Amygdala (tissue), 56 donors: ENCODE measurements at places on chromosomes 2 and 18.

DNA sequence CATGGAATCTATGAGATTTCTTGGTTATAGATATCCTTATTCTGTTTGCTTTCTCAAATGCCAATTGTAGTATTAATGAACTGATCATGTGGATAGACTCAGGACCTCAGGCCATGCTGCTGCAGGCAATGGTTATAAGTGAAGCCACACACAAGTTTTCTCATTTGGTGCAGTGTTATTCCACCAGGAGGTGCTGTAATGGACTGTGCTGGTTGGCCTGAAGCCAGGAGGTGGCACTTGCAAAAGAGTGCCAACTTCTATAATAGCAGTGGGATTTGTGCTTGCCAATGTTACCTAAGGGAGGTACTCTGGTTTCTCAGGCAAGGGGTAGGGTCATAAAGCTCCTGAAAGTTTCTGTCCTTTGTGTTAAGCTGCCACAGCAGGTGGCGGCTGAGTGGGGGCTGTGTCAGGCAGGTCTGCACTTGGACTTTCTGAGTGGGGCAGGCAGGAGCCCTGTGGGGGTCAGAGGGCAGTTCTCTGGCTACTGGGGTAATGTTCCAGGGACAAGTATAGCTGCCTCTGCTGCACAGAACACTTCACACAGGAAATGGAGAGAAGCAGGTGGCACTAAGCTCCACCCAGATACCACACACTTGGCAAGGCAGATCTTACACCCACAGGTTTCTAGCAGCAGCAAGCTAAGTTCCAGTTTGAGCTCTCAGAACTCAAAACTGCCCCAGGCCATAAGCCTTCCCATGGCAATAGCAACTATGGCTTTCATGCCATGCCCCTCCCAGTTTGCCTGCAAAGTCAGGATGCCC, 352.6 kb upstream of the CWC22 start:
- no peak for DNase-seq

DNA sequence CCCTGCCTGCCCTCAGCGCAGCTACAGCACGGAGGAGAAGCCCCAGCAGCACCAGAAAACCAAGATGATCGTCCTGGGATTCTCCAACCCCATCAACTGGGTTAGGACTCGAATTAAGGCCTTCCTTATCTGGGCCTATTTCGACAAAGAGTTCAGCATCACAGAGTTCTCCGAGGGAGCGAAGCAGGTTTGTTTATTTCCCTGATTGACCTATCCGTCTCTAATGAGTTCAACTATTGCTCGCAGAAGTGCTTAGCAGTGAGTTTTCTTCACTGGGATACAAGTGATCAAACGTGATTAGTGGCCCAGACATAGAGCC, 639 bp downstream of the MAIP1 start:
- DNase-seq = no peak

DNA sequence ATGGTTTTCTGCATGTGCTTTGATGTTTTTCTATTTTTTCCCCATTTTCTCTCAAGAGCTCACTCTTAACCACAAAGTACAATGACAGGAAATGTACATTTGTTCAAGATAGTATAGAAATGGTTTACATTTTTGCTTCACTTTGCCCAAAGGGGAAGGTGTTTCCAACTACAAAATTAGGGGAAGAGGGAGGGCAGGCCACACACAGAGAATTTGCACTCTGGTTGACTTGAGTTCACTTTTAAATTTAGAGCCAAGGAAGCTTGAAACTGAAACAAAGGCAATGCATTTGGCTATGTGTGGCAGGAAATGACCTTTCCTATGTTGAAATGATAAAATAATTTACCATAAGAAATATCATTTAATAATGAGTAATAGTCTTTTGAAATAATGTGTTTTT, 19.1 kb upstream of the VIT start:
- DNase-seq = no peak

DNA sequence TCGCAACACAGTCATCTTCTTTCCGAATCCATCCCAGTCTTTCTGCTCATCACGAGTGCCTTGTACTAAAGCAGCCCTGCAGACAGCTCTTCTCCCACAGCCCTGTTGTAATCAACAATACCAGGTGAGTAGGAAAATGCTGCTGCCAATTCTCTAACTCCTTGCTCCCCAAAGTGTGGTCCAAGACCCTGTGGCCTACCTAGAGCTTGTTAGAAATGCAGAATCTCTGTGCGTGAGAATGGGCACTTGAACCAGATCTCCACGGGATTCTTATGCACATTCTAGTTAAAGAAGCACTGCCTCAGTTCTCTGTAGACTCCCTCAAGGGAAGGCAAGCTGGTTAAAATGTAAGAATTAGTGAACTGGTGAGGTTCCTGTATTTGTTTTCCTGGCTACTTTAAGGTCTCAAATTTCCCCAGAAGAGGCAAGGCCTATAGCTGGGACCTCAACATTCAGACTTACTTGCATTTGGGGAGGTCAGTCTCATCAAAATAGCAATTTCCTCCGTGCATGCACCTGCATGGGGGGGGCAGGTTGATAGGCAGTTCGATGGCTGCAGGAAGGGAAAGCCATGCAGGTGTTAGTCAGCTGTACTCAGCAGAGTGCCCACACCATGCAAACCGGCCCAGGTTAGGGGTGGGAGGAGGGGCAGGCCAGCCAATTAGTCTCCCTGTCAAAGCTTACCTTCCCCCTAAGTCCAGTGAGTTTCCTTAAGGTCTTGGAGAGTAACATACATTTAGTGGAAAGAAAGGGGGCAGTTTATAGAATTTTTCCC, 70.8 kb downstream of the DHRS9 start:
- DNase-seq = no peak

DNA sequence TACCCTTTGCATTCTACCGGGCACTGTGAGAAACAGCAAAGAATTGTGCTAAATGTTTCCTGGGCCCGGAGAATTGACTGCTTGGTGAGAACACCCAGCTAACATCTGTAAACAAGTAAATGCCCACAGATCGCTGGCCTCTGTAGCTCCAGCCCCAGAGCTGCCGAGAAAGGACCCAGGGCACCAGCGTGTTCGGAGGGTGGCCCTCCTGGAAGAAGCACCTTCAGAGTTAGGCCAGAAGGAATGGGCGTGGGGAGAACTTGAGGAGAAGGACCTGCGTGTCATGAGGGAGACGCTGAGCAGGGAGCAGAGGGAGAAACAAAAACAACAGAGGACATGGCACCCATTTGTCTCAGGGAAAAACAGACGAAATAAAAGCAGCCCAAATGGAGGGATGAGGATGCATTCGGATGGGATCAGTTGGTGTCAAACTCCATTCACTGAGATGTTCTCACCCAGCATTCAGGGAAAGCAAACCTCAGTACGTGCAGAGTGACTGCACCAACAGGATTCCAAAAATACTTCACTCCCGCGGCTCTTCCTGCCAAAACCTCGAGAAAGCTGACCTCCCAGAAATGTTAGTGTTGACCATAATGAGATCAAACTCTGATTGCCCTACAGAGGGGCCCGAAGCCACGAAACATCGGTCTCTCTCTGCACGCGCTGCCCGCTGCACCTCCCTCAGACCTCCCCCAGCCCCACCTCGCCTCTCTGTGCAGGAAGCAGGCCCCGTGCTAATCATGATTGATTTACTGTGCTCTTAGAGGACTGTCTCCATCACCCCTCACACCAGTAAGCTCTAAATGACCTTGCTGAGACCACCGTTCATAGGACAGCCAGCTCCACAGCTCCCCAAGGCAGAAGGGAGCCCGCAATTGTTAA, 376.3 kb upstream of the SALL3 start:
- DNase-seq = no peak

DNA sequence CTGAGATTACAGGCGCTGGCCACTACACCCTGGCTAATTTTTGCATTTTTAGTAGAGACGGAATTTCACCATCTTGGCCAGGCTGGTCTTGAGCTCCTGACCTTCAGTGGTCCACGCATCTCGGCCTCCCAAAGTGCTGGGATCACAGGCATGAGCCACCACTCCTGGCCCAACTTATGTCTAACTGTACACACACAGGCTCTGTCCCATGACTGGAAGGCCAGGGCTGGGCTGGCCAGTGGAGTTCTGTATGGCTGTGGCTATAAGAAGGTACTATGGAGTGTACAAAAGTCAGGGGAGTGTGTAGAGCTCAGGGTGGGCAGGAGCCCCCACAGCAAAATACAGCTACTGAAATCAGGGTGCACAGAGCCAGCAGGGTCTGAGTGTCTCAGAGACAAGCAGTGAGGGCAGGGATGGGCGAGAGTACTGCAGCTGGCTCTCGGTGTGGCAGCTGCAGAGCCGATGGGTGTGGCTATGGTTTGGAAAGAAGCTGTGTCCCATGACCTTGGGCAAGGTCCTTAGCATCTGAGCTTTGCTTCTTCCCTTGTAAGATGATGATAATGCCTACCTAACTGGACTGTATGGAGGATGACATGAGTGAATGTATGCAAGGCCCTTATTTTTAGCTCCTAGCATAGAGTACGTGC, 10.4 kb upstream of the MSGN1 start:
- no peak for DNase-seq

DNA sequence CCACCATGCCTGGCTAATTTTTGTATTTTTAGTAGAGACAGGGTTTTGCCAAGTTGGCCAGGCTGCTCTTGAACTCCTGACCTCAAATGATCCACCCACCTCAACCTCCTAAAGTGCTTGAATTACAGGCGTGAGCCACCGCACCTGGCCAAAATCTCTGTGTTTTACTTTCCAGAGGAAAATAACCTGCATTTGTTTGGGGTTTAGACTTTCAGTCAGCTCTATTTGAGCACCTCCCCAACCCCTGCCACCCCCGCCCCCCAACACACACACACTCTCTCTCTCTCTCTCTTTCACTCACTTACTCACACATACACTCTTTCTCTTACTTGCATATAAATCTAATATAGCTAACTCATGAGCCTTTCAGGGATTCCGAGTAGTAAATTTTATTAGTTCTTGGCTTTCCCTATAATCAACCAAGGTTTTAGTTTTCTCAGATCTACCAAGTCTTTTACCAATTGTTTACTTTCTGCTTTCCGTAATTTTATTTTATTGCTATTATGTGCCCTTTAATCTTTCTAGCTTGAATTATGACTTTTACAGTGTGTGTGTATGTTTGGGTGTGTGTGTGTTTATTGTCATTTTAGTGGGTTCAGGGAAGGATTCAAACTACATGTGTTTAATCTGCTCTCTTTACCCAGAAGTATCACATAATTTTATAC, 24.5 kb downstream of the MFSD6 start:
- no peak for DNase-seq

- no peak for DNase-seq
Measured at GRCh38 chr2:233061591-233062450, 1.7 kb downstream of the INPP5D start.

DNA sequence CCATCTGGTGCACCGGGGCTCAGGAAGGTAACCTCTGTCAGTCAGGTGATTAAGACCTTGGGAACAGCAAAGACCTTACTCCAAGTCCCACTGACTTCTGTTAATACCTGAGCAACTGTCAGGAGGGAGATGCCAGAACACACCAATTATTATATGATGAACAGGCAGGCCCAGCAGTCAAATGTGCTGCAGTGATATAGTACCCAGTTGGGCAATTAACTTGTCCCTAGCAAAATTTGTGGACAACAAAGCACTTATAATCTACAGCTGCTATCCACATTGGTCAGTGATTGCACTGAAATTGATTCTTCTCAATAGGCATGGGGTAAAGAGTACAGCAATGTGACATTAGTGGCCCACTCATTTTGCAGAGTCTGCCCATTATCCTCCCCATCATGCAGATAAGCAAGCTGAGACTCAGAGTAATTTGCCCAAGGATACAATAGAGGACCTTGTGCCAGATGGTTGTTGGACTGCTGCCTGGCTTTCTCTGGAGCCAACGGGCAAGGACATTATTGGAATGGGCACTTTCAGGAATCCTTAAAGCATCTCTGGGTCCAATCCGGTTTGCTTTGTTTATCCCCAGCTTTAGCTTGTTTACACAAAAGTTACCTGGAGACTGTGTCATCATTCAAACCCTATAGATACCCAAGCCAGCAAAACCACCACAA, 147.6 kb downstream of the CCBE1 start:
- no peak for DNase-seq

GRCh38 chr18:61964616-61965015, 71.8 kb upstream of the RNF152 start:
- no peak for DNase-seq

DNA sequence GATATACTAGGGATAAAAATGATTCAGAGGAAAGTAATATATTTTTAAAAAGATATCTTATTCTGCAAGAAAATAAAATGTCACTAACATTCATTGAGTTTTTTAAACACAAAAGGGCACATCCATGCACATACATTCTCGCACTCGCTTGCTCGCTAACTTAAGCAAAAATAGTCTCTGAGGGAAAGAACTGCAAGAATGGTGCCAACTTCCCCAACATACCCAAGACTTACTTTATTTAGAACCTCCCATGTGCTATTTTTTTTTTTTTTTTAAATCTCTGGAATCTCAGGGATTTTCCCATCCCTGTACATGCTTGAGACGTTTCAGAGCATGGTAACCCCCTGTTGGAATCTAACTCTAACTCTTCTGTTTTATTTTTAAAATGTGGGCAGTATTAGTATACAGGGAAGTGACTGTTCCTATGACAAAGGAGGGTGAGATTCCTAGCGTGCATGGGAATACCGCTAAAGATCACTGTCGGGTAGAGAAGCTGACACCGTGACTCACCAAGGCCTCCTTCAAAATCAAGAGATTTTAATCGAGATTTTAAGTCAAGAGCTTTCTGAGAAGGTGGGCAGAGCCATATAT, 187.9 kb upstream of the ZEB2 start:
- no peak for DNase-seq

DNA sequence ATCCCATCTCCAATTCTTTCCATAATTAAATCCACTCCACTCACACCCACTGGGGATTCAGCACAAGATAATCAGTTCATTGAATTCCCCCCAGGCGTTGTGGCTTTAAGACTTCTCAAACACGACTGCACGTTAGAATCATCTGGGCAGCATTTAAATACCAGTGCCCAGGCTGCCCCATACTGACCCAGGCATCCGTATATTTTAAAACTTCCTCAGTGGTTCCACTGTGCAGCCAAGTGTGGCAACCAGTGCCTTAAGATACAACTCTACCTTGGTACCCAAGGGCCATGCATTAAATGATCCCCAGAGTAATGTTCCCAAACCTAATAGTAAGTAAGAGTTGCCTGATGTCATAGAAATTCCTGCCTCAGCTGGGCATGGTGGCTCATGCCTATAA, 54.3 kb upstream of the BZW1 start:
- DNase-seq = no peak

GRCh38 chr18:74623047-74623816, 25.6 kb downstream of the ZNF407 start:
- no peak for DNase-seq

- DNase-seq = peak; percentile 64
Measured at GRCh38 chr2:240143801-240144648, 3.6 kb upstream of the OTOS start.

GRCh38 chr2:219142329-219142728, 18.3 kb downstream of the NHEJ1 start:
- no peak for DNase-seq
